PC-3 (cell line): ENCODE measurements at places on chromosomes 11 and 22. TPM values are rescaled to one million over a fixed set of nuclear protein-coding genes. Genes with fewer than 3 reads are reported as not detected.
A peak's percentile ranks its signal among the peaks of the same experiment; 100 is the strongest.

The MUC5AC gene
- total RNA-seq = 0.11 and 0.35 TPM in 2 replicates

The CNTF gene
- 1.6 and 2.8 TPM in 2 replicates for total RNA-seq

The USP28 gene
- total RNA-seq = 27.7 and 55.8 TPM in 2 replicates

GRCh38 chr22:50730013-50730891 is 7.8 kb upstream of the ACR start:
- H3K4me3 ChIP-seq = no peak overlapping the region
- H3K36me3 ChIP-seq = no peaks in the 10 kb centered on the region
- no peak for DNase-seq
- H3K4me1 ChIP-seq = no peaks in the 10 kb centered on the region; the same call in 1 of the 2 replicates

DNA sequence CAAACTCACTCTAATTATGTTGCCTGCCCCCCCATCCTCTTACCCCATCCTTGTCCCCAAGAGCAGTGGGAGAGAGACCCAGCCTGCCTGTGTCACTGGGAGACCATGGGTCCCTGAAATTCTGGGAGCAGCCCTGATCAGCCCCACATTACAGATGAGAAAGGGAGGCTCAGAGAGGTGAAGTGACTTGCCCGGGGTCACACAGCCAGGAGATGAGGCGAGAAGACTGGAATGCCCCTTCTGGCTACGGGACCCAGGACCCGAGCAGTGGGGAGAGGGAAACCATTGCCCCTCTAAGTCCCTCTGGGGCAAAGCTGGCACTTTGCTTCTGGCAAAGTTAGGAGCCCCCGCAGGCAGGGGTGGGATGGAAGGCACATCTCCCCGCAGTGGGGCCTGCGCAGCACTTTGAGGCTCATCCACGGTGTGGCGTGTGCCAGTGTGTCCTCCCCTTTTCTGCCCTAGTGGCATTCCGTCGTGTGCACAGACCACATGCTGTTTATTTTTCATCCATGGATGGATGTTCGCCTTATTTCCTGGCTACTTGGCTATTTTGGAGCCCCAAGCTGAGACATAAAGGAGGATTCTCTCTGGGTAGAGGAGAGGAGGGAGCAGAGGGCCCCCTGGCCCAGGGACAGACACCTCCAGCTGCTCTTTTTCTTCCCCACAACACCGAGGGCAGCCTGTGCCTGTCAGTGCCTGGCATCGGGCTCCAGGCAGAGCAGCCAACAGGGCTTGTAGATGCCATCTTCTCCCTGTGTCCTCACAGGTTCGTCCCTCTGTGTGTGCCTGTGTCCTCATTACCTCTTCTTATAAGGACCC is 3.7 kb upstream of the FGF3 start:
- peaks cover 32% of the 10 kb centered on the region for H3K27me3 ChIP-seq
- peaks cover 15% of the 10 kb centered on the region for H3K4me1 ChIP-seq
- H3K36me3 ChIP-seq = no peaks in the 10 kb centered on the region
- H3K27ac ChIP-seq = no peak overlapping the region
- DNase-seq = no peak

DNA sequence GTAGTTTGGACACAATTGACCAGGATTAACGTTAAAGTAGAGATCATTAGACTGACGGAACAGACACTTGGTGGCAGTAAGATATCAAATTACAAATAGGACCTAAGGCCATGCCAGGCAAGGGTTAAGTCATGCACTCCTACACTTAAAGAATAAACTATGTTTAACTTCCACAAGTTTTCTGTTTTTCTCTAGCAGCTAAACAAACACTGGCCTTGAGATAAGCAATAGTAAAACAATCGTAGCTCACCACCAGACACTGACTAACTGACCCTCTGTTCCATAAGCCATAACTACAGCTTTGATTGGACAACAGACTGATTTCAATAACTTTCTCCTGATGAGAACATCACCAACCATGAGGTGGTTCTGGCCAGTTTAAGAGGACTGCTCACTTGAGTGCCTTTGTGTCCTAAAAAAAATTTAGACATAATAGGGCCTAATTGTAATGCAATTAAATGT is 2.0 kb upstream of the CEP126 start:
- H3K27me3 ChIP-seq = no peaks in the 10 kb centered on the region
- no peak overlapping the region for H3K4me3 ChIP-seq
- peak; percentile 71 for DNase-seq
- no peaks in the 10 kb centered on the region for H3K36me3 ChIP-seq
- peaks cover 35% of the 10 kb centered on the region for H3K4me1 ChIP-seq

- no peaks in the 10 kb centered on the region for H3K27me3 ChIP-seq
- no peak overlapping the region for H3K4me3 ChIP-seq
- DNase-seq = no peak
- H3K4me1 ChIP-seq = no peaks in the 10 kb centered on the region
- no peaks in the 10 kb centered on the region for H3K36me3 ChIP-seq
Measured at GRCh38 chr11:44623341-44623730, 57.9 kb downstream of the CD82 start.

DNA sequence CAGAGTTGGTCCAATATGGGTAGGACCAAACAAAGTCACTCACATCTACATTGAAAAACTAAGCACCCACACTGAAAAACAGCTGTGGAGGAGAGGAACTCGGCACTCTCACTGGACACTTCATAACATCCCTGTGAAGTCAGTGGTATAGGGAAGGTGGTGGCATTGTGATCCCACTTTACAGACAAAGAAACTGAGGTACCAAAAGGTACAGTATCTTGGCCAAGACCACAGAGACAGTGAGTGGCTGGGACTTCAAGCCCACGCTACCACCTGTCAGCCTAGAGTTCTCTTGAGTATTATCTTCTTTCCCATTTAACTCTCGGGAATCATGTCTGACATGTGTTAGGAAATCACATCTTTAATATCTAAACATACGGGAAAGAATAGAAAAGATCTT is 61.9 kb downstream of the SYN3 start:
- H3K27me3 ChIP-seq = no peaks in the 10 kb centered on the region
- no peaks in the 10 kb centered on the region for H3K36me3 ChIP-seq
- no peak overlapping the region for H3K27ac ChIP-seq
- H3K4me3 ChIP-seq = no peak overlapping the region
